Lung (tissue), 17 donors: ENCODE measurements at places on chromosomes 12 and 14. TPM values are rescaled to one million over a fixed set of nuclear protein-coding genes. Genes with fewer than 3 reads are reported as not detected.

GRCh38 chr12:87157791-87158190 lies 871.4 kb downstream of the C12orf50 start:
- H3K36me3 ChIP-seq = no peaks in the 10 kb centered on the region
- no peaks in the 10 kb centered on the region for H3K27me3 ChIP-seq
- no peak overlapping the region for H3K27ac ChIP-seq
- H3K4me1 ChIP-seq = no peaks in the 10 kb centered on the region
- no peak overlapping the region for H3K4me3 ChIP-seq

DNA sequence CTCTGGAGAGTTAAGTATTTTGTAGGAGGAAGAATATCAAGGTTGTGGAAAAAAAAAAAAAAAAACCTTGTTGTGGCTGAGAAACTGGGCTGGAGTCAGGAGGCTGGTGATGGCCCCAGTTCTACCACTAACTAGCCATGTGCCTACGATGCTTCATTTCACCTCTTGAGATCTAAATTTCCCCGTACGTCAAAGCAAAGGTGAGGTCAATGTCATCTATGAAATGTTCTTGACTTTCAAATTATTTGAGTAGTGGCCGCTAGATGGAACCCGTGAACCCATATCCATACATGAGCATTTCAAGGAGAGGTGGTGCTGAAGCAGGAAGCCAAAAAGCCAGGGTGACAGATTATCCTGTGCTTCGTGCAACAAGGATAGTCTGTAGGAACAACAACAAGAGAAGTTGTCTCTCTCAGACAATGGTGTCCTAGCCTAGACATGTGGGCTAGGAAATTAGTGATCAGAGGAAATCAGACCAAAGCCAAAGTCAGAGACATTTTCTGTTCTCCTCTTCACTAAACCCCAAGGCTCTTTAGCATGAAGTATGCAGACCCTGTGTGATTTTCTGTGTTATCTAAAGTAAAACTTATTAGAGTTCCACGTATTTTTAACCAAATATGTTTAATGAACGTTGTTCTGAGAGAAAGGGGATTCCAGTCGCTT lies 95.5 kb upstream of the ETV6 start:
- no peaks in the 10 kb centered on the region for H3K27me3 ChIP-seq
- H3K36me3 ChIP-seq = no peaks in the 10 kb centered on the region
- no peak overlapping the region for H3K4me3 ChIP-seq

DNA sequence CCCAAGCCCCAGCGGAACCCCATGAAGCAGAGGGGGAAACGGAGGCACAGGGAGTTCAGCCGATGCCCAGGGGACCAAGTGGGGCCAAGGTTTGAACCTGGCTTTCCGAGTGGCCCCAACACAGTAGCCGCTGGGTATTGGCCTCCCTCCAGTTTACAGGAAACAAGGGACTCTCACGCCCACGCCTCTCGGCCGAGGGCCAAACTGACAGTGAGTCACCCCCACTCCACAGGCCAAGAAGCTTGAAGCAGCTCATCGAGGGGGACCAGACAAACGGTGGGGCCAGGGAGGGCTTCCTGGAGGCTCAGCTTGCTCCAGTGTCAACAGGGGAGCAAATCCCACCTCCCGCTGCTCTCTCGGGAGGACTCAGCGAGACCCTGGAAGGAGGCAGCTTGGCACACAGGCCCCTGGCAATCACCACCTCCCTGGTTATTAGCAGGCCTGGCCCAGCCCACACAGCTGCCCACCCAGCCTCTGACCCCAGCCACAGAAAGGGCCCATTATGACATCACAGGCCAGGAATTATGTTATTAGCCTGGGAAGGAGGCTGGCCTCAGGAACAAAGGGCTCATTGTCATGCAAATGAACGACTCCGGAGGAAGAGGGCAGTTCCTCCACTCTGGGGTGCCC lies 54.6 kb downstream of the NCOR2 start:
- no peaks in the 10 kb centered on the region for H3K27me3 ChIP-seq
- H3K4me3 ChIP-seq = no peak overlapping the region
- H3K4me1 ChIP-seq = peaks cover 46% of the 10 kb centered on the region

- H3K27ac ChIP-seq = peak overlapping the region; percentile 21
- no peak overlapping the region for H3K4me3 ChIP-seq
- DNase-seq = no peak
- H3K27me3 ChIP-seq = no peaks in the 10 kb centered on the region
- H3K4me1 ChIP-seq = peaks cover 24% of the 10 kb centered on the region
These were observed 5.9 kb downstream of the RIN3 start for GRCh38 chr14:92519246-92520101.

GRCh38 chr14:104158827-104159798 lies 20.7 kb downstream of the KIF26A start:
- no peak overlapping the region for H3K4me3 ChIP-seq
- H3K27me3 ChIP-seq = no peaks in the 10 kb centered on the region
- H3K36me3 ChIP-seq = no peaks in the 10 kb centered on the region
- peak; percentile 49 for DNase-seq
- no peak overlapping the region for H3K27ac ChIP-seq

GRCh38 chr14:69312608-69313007 lies 52.6 kb downstream of the GALNT16 start:
- H3K36me3 ChIP-seq = no peaks in the 10 kb centered on the region
- H3K27me3 ChIP-seq = no peaks in the 10 kb centered on the region
- no peak overlapping the region for H3K27ac ChIP-seq
- DNase-seq = no peak
- H3K4me3 ChIP-seq = no peak overlapping the region
- H3K4me1 ChIP-seq = no peaks in the 10 kb centered on the region

The RFX4 gene
- not detected for total RNA-seq

DNA sequence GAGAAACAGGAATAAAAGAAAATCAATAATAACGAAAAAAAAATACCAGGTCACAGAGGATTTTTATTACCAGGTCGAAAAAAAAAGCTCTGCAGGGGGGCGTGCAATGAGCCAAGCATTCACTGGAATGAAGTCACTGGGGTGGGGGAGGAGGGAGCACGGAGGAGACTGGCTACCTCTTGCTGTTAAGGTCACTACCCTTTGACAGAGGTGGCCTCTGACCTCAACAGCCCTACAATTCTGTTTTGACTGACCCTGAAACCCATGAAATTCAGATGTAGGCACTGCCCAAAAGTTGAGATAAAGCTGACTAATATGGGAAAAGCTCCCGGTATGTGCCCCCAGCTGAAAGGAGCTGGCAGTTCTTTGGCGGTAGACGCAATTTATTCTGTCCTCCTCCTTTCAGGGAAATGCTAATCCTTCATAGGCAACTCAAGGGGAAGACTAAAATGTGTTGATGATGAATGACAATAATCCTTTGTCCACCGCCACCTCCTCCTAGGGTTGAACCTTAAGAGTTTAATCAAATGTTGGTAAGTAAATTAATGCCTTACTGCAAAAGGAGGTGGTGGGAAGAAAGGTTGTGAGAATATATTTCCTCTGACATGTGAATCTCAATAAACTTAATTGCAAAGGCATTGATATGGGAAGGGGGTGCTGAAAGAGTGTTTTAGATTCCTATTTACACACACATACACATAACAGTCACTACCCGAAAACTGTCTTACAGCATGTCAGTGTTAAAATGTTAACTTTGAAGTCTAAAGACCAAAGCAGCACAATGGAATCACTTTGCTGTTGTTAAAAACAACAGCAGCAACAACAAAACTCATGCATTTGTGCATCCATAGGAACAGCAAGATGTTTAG lies 6.3 kb upstream of the RIC8B start:
- H3K4me1 ChIP-seq = peaks cover 1% of the 10 kb centered on the region

DNA sequence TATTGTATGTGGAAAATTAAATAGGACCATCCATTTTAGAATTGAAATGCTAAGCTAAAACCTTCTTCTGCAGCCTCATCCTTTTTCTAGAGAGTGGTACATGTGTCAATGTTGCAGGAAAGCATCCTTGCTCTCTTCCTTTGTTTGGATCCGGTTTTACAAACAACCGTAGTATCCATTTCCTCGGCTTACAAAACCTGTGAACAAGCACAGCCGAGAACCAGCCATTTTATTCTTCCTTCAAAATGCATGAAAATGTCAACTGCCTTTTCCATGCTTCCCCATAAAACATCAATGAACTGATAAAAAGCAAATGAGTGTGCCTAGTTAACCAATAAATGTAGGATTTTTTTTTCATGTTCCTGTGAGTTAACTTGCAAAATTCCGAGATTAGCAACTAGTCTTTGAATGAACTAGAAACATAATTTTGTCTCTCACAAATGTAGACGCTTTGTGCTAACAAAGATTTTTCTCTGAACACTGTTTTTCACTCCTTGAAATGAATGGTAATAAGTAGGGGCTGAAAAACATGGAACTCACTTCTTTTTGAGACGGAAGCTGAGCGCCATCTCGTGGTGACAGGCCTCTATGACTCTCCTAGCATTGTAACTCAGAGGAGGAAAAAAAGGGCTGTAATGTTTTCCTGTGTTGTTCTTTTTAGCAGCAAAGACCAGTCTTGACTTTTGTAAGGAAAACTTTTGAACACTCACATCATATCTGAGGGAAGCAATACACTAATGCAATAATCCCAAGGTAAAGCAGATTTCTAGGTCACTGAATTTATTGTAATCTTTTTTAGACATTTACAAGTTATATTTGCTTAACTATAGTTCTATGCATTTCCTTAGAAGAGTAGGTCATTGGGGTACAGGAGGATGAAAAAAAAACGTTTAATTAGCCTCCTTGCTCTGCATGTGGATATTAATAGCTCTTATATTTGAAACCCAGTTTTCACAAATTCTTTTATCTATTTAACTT lies 157.4 kb upstream of the FOXG1 start:
- no peaks in the 10 kb centered on the region for H3K36me3 ChIP-seq
- H3K27ac ChIP-seq = no peak overlapping the region
- peaks cover 4% of the 10 kb centered on the region for H3K27me3 ChIP-seq
- H3K4me3 ChIP-seq = no peak overlapping the region

The GYS2 gene
- not detected for total RNA-seq

The RIPK3 gene
- 26.0 TPM for total RNA-seq

DNA sequence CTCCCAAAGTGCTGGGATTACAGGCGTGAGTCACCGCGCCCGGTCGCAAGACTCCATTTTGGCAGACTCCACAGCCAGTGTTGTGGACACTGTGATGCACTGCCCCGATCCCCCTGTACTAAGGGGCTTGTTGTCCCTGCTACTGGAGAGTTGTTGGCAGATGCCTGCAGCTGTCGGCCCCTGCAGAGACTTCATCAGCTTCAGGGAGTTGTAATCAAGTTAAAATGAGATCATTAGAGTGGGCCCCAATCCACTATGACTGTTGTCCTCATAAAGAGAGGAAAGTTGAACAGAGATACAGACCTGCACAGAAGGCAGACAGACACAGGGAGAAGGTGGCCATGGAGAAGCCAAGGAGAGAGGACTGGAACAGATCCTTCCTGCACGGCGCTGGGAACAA lies 23.7 kb upstream of the TUBA1A start:
- peak; percentile 23 for DNase-seq
- H3K27me3 ChIP-seq = no peaks in the 10 kb centered on the region
- H3K27ac ChIP-seq = no peak overlapping the region
- no peak overlapping the region for H3K4me3 ChIP-seq

- H3K4me3 ChIP-seq = no peak overlapping the region
- no peaks in the 10 kb centered on the region for H3K4me1 ChIP-seq
- H3K27me3 ChIP-seq = no peaks in the 10 kb centered on the region
- H3K36me3 ChIP-seq = no peaks in the 10 kb centered on the region
These were observed 5.4 kb upstream of the MBIP start for GRCh38 chr14:36325853-36326252.

GRCh38 chr12:101759396-101760047 lies 20.3 kb upstream of the SYCP3 start:
- peaks cover 3% of the 10 kb centered on the region for H3K4me1 ChIP-seq
- no peaks in the 10 kb centered on the region for H3K36me3 ChIP-seq
- DNase-seq = no peak
- H3K4me3 ChIP-seq = no peak overlapping the region
- no peak overlapping the region for H3K27ac ChIP-seq
- no peaks in the 10 kb centered on the region for H3K27me3 ChIP-seq

DNA sequence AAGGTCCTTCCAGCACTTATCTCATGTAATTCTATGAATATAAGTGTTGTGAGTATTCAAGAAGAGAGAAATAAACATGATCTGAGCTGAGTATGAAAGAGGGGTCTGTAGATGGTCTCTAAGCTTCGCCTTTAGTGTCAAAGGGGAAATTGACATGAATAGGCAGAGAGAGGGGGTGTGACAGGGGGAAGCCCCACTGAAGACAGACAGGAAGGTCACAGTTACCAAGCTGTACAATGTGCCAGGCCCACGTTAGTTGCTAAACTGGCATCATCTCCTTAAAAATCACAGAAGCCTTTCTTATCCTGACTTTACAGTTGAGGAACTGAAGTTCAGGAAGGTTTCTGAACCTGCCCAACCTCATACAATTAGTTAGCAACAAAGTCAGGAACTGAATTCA lies 7.6 kb downstream of the ARHGEF40 start:
- no peaks in the 10 kb centered on the region for H3K27me3 ChIP-seq
- no peaks in the 10 kb centered on the region for H3K4me1 ChIP-seq
- H3K27ac ChIP-seq = no peak overlapping the region
- H3K4me3 ChIP-seq = no peak overlapping the region
- H3K36me3 ChIP-seq = peaks cover 65% of the 10 kb centered on the region
- DNase-seq = no peak

The MORN3 gene
- total RNA-seq = 2.4 TPM

The TM7SF3 gene
- total RNA-seq = 60.4 TPM

DNA sequence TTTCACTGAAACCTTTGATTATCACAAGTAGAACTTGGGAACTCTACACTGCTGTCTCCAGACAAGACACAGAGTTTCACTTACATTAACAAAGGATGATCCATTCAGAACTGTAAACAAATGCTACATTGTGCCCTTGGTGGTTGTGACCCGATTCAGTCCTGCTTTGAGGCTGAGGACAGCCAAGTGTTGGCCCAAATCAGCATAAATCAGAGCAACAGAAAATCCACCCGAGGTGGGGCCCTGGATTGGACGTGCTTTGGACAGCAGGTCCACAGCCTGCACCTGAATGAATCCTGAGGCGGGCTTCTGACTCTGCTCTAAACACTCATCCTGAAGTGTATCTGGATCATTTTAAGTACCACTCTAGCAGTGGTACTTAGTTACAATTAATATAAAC lies 68.8 kb downstream of the PPP2R5C start:
- H3K4me3 ChIP-seq = no peak overlapping the region
- peaks cover 7% of the 10 kb centered on the region for H3K36me3 ChIP-seq
- peaks cover 8% of the 10 kb centered on the region for H3K4me1 ChIP-seq
- H3K27ac ChIP-seq = no peak overlapping the region
- no peaks in the 10 kb centered on the region for H3K27me3 ChIP-seq

The P2RX2 gene
- 0.25 TPM for total RNA-seq

DNA sequence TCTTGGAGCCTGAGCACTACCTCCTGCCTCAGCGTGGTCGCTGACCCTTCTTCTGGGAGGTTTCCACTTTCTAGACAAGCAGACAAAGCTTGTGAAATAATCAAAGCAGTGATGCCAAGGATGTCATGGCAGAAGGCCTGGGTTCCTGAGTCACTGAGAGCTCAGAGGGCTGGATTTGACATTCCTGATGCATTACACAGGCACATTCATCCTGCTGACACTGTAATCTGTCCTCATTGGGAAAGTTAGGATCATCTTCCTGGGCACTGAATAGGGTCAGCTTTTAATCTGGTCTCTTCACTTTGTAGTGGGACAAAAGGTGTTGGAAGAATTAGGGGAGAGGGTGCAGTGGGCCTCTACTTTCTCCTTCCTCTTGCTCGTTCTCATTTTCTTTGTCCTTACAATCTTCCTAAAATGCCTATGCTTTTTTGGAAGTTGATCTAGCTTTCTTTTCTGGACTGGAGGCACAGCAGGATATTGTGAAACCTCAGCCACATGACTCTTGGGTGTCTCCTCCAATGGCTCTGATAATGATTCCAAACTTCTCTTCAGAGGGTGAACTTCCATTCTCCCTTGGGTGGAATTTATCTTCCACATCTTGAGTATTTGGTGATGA lies 29.6 kb downstream of the EEA1 start:
- no peaks in the 10 kb centered on the region for H3K36me3 ChIP-seq
- peak overlapping the region; percentile 89 for H3K27ac ChIP-seq
- peak; percentile 23 for DNase-seq
- H3K27me3 ChIP-seq = no peaks in the 10 kb centered on the region
- no peak overlapping the region for H3K4me3 ChIP-seq
- H3K4me1 ChIP-seq = no peaks in the 10 kb centered on the region
